HS-27A (cell line): ENCODE measurements at places on chromosomes 1 and 21.

GRCh38 chr1:30788580-30789387, 31.2 kb upstream of the LAPTM5 start:
- DNase-seq: no peak

DNA sequence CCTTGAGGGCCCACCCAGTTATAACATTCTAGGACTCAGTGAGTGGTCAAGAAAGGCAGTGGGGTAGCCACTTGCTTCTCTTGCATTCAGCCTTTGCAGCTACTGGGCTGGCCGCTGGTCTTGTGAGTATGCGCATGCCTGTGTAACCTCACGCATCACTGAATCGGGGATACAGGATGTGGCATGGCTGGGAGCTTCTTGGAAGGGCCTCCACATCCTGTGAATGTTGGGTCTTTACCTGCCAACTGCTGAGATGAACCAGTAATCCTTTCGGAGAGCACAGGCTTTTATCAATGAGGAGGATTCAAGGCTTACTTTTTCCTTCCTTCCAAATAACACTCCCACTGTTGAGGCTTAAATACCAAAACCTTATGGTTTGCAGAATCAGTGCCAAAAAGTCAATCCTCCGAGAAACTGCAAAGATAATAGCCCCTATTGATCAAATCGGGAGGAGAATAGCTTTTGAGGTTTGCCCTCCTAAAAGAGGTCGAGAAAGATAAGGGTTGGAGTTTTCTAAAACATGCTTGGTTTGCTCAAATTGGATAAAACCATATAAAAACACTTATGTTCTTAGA, 198.9 kb upstream of the UBE2U start:
- no peak for DNase-seq

- no peak for DNase-seq
These were observed 7.7 kb upstream of the PSMD4 start for GRCh38 chr1:151246786-151247185.

GRCh38 chr1:224524679-224525078, 90.1 kb upstream of the WDR26 start:
- no peak for DNase-seq

DNA sequence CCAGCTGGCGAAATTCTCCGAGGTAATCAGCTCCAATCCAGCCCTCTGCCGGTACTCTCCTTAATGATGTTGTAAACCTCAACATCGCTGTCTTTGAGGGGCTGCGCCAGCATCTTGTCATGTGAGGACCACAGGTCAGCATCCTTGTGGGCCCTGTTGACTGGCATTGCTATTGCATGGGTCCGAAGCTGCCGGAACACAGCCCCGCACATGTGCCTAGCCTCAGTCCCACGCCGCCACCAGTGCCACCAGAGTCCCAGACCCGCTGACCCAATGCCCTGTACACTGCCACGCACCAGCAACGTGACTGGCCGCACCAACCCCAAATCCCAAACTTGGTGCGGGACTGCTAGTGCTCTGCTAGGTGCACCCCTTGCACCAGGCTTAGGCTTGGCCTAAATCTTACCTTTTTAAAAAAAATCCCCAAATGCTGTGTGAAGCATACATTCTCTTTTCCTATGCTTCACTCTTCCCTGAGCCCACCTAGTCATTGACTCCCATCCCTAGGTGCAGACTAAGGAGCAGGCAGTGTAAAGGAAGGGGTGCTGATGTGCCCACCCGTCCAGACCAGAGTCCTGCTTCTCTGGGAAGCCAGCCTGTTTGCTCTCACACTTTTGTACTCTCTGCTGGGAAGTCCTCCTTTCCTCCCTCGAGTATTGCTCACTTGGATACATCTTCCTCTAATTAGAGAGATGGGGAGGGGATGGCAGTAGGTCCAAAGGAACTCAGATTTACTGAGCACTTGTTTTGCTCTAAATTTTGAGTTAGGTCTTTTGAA, 81.9 kb upstream of the ARTN start:
- DNase-seq: no peak

DNA sequence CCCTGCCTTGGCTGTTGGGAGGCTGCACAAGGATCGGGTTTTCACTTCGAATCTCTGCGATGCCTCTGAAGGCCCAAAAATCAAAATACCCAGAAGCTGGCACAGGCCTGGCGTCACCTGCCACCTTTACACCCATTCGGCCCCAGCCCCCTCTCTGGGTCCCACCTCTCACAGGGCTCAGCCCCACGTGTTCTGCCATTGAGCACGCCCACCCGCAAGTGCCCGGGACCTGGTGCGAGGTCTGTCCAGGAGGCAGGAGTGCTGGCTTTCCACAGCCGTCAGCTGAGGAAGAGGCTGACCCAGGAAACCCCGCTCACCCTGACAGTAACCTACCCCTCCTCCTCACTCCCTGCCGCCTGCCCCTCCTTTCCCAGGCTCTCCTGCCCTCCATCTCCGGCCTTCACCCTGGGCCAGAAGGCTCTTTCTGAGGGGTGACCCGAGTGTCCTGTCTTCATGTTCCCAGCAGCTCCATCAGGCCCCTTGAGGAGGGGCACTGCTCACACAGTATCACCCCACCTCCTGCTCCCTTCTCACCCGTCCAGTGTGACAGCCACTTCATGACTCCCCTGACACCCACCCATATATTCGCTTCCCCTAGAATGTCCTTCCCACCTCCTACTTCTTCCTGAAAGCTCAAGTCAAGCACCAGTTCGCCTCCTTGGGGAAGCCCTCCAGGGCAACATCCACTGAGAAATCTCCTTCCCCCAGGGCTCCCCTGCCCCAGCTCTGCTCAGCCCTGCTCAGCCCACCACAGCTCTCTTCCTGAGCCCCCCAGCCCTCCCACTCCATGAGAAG, 13.5 kb downstream of the RCC2 start:
- DNase-seq: no peak

GRCh38 chr1:70063861-70064260, 141.5 kb downstream of the LRRC40 start:
- no peak for DNase-seq

DNA sequence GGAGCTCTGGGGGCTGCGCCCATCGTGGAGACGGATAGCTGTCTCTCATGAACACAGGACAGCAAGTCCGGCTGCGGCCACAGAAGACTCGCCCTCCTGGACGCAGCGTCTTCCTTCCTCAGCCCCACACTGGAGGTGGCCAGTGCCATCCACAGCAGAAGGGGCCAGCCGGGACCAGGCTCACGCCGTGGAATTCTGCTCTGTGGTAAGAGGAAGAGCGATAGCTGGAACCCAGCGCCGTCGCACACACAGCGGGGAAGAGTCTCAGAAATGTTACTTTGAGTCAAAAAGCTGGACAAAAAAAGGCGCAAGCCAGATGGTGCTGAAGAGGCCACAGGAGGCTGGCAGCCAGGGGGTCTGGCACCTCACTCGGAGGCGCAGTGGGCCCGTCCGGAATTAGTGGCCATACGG, 113.9 kb upstream of the COL6A1 start:
- no peak for DNase-seq

- no peak for DNase-seq
These were observed 18.7 kb downstream of the SMAP2 start for GRCh38 chr1:40392221-40392620.

GRCh38 chr1:207579436-207579799, 65.5 kb upstream of the CR1L start:
- peak; percentile 15 for DNase-seq

DNA sequence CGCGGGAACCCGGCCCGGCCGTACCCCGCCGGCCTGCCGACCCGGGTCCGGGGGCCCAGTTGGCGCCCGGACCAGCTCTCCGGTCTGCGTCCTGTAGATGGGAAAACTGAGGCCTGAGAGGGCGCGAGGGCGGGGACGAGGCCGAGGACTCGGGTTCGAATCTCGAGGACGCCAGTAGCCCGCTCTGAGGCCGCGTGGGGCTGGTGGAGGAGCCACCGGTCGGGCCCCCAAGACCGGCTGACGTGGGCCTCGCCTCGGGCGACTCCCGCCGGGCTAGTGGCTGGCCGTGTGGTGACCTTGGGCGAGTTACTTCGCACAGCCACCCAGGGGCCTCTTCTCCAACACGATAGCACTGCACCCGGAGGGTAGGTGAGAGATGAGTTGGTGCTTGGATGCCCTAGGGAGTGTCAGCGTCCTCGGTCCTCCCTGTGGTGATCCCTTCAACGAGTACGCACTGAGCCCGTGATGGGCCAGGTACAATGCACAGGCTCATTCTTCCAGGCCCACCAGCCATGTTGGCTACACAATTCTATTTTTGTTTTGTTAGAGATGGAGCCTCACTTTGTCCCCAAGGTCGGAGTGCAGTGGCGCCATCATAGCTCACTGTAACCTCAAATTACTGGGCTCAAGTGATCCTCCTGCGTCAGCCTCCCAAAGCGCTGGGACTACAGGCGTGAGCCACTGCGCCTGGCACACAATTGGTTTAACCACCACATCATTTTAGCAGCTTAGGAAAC, 404 bp upstream of the SCMH1 start:
- no peak for DNase-seq

- no peak for DNase-seq
These were observed 4.4 kb downstream of the TGFB2 start for GRCh38 chr1:218349348-218350034.

DNA sequence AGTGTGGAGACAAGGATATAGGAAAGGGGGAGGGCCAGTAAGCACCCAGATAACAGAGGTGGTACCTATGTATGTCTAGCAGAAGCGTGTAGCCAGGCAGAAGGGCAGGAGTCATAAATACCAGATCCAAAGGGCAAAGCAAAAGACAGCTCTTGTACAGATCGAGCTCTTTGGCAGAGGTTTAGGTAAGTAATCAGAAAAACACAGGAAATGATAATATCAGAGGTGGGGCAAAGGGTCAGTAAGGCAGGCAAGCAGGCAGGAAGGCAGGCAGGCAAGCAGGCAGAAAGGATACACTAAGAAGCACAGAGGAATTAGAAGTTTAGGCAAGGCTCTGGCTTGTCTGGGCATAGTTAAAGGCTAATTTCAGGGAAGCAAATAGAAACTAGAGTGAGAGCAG, 22.7 kb upstream of the SLFNL1 start:
- DNase-seq: no peak

DNA sequence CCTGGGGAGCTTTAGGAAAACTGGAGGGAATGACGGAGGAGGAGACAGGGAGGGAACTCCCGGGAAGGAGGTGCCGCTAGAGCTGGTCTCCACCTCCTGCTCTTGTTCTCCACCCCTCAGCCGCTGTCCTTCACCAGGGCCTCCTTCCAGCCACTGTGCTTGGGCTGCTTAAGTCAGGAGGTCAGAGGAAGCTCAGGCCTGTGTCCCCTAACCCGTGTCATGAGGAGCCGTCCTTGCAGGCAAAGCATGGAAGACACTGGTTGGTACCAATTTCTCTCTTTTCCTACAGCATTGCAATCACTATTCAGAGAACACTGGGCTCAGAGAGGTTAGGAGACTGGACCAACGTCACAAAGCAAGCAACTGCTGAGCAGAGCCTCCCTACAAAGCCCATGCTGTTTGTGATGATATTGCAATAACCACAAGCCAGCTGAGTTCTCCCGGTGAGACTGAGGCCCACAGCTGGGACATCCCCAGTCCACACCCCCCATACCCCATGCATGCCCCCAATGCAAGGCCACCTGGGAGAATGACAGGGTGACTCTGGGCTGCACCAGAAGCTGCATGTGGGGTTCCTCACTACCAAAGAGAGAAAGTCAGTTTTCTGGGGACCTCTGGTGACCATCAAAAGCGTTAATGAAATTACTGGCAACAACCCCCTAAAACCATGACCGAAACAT, 427.5 kb downstream of the NPHP4 start:
- no peak for DNase-seq

GRCh38 chr1:58104960-58105359, 441.6 kb downstream of the OMA1 start:
- no peak for DNase-seq

- no peak for DNase-seq
These were observed 121.7 kb downstream of the DTL start for GRCh38 chr1:212157252-212157651.

DNA sequence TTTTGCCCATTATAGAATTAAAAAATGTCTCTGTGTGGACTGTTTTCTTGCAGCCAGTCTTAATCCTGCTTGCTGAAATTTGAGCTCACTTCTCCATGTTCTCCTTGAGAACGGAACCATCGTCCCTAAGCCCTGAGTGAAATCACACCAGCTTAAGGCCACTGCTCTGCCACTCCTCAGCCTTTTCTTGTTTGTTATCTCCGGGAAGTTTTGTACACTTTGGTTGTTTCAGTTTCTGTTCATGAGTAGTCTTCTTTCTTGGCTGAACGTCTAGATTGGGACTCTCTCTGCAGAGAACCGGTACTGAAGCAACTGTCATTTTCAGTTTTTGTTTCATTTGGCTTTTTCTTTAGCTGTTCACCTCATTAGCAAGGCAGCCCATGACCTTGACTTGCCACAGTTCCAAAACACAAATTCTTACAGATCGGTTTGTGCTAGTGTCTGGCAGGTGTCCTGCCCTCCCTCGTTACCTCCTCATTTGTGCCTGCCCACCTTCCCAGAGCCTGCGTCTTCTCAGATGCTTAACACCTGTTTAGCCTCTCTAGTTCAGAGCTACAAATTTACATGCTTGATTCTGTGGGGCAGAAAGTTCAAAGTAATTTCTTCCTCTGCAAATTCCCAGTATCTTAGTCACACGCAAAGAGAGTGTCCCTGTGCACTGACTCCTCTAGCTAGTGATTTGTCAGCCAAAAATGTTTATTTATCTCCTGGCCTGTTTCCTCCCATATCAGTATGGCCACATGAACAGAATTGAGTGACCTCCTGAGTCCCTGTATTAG, 12.4 kb downstream of the PSEN2 start:
- no peak for DNase-seq

- DNase-seq: no peak
These were observed 618.2 kb downstream of the BRINP3 start for GRCh38 chr1:189859385-189859977.

DNA sequence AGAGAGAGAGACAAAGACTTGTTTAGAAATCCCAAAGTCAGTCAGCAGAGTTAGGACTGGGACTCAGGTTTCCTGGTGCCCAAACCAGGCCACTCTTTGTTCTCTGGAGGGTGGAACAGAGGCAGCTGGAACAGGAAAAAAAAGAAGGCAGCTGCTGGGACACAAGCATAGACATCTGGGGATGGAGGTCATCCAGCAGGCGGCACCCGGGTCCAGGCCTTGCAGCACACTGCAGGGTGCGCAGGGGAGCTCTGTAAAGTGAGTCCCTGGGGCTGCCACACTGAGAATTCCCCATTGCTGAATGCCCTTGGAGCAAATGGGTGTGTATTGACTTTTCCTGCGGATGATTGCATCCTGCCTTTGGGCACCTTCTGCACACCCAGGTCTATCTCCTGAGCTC, 222.9 kb upstream of the CSF3R start:
- no peak for DNase-seq

GRCh38 chr1:19861034-19861433, 21.2 kb upstream of the OTUD3 start:
- no peak for DNase-seq

DNA sequence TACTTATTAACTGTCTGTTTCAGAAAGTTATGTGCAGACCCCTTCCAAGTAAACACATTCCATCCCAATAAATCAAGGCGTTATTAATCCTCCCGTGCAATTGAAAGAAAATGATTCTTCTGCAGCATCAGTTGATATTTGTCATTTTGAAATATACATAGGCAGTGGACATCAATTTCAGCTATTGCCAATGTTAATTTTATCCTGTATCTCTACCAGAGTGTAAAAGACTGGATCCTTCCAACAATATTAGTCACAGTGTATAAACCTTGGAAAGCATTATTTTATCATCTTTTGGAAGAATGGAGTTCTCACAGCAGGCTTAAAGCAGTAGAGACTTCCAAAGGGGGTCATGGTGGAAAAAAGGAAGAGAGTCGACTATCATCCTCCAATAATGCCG, 150.4 kb downstream of the CYYR1 start:
- DNase-seq: no peak

- no peak for DNase-seq
These were observed 625.6 kb upstream of the PTBP2 start for GRCh38 chr1:96095849-96096612.

- DNase-seq: no peak
These were observed 99.5 kb upstream of the BMP8A start for GRCh38 chr1:39391691-39392679.
